RCC 7860 (cell line): ENCODE measurements at places on chromosomes 4 and X.

GRCh38 chr4:11313157-11313943 lies 115.3 kb downstream of the HS3ST1 start:
- DNase-seq = no peak

- no peak for DNase-seq
These were observed 5.1 kb downstream of the GRIPAP1 start for GRCh38 chrX:48996969-48997368.

DNA sequence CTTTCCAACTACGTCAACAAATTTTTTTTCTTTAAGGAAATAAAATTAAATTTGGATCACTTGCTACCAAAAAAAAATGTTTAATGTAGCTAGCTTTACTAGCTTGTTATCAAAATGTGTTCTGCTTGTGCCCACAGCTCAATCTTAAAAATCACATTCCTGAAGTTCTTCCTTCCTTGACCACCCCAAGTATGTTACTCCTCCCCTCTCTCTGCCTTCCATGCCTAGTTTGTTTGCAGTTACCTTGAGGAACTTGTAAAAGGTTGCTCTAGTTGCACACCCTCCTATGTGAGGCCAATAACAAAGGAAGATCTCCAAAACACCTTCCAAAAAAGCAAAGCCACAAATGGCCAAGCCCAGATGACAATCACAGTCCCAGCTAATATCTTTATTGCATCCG lies 19.6 kb upstream of the TMEM184C start:
- no peak for DNase-seq

GRCh38 chr4:80382090-80382832 lies 46.7 kb downstream of the CFAP299 start:
- DNase-seq = no peak

GRCh38 chrX:27842859-27843258 lies 35.1 kb downstream of the MAGEB10 start:
- DNase-seq = no peak

GRCh38 chrX:102345916-102346315 lies 93.9 kb downstream of the NXF2B start:
- no peak for DNase-seq

GRCh38 chr4:6298035-6298434 lies 28.4 kb downstream of the WFS1 start:
- DNase-seq = no peak

DNA sequence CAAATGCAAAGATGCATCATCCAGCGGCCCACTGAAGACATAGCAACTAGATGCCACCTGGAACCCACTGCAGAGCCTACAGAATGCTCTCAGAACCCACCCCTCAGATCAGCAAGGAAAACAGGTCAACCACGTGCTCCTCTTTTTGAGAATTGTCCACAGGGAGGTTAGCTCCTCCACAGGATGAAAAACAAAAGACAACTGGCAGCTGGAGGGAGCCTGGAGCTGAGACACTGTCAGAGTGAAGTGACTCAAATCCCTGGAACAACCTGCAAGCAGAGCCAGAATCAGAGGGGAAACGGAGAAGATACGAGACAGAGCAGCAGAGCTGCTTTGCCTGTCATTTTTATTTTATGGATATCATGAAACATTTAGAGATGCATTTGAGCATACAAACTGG lies 277.6 kb downstream of the GASK1B start:
- no peak for DNase-seq

DNA sequence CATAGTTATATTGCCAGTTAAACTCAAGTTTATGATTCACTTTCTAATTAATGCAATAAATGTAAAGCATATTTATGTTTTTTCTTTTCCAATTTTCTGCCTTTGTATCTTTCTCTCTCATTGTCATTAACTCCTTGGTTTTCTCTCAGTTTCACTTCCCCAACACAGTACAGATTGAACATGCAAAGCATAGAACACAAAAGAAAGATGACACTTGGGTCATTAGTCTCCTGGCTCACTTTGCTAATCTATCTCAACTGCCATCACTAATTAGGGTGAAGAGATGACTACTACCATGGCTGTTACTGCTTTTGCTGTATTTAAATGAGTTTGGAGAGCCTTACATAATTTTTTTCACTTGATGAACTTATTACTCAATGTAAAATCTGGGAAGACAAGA lies 12.3 kb upstream of the NAA11 start:
- DNase-seq = no peak

- DNase-seq = no peak
These were observed 15.6 kb upstream of the ART3 start for GRCh38 chr4:76058888-76059426.

GRCh38 chr4:89829470-89830138 lies 7.4 kb downstream of the SNCA start:
- DNase-seq = no peak

DNA sequence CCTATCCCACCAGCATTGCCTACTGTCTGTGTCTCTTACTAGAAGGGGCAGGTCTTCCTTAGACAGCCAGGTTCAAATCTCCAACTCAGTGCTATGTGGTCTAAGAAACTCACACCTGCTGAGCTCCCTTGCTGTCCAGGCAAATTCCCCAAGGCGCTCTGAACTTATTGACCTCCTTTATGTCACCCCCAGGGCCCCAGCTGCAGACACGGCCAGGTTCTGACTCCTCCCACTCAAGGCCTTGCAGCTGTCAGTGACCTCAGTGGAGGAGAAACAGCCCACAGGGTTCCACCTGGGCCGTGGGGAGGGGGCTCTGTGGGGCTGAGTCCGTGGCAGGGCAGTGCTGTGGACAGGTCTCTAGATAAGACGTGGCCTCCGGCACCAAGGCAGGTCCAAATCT lies 42.1 kb upstream of the PSAPL1 start:
- DNase-seq = no peak

- no peak for DNase-seq
These were observed 27.2 kb downstream of the SYTL4 start for GRCh38 chrX:100704581-100705203.

GRCh38 chr4:10639100-10639499 lies 45.5 kb downstream of the CLNK start:
- peak; percentile 36 for DNase-seq

- DNase-seq = no peak
These were observed 670.7 kb downstream of the PCDH7 start for GRCh38 chr4:31390849-31391248.

GRCh38 chrX:33909836-33910235 lies 222.3 kb downstream of the FAM47A start:
- DNase-seq = no peak

- DNase-seq = no peak
These were observed 595.6 kb upstream of the TENM3 start for GRCh38 chr4:181647396-181648147.

- no peak for DNase-seq
These were observed 48.2 kb upstream of the UXT start for GRCh38 chrX:47707031-47707780.

DNA sequence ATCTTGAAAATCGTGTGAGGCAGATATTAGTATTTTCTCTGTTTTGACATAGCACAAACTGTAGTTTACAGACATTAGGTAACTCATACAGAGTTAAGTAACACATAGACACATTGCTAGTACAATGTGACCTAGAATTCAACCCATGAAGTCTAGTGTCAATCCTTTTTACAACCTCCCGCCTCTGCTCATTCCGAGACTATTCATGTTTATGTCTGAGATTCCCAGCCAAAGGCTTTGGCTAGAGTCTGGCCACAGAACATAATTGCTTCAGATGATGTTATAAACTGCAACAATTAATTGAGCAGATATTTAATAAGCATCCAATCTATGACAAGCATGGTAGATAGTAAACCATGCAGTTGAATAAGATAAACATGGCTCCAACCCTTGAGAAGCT lies 841.0 kb downstream of the STIM2 start:
- DNase-seq = no peak

DNA sequence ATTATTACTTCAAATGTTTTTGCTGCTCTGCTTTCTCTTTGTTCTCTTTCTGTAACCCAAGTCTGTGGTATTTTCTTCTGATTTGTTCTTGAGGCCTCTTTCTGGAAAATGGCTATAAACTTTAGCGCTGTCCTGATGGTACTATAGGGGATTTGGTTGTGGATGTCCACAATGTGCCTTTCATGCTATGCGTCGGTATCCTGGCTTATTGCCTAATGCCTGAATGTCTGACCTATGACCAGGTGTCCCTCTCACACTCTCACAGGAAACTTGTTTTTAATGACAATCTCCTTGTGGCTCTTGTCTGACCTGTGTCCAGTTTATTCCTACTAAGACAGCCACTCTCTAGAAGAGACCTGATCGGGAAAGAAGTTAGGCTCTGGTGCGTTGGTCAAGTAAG lies 222.4 kb upstream of the NR3C2 start:
- no peak for DNase-seq

GRCh38 chrX:136652822-136653723 lies 5.1 kb downstream of the CD40LG start:
- DNase-seq = no peak

- DNase-seq = no peak
These were observed 321.7 kb downstream of the ANK2 start for GRCh38 chr4:113371111-113371510.

- DNase-seq = no peak
These were observed 28.7 kb downstream of the TMEM31 start for GRCh38 chrX:103739421-103739820.

DNA sequence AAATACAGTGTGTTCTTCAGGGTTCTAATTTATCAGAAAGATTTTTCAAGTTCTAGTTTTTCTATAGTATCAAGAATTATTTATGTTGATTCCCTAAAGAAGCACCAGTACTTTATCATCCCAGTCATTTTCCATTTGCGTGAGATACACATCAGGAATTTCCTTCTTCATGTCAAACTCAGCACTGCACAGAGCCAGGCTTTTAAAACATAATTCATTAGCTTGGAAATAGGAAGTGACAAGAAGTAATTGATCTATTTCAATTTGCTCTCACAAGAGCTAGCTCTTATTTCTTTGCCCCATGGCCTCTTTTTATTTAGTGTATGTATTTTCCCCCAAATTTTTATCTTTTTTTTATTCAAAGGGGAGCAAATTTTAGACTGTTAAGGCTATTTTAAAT lies 13.0 kb upstream of the SLC10A4 start:
- no peak for DNase-seq

DNA sequence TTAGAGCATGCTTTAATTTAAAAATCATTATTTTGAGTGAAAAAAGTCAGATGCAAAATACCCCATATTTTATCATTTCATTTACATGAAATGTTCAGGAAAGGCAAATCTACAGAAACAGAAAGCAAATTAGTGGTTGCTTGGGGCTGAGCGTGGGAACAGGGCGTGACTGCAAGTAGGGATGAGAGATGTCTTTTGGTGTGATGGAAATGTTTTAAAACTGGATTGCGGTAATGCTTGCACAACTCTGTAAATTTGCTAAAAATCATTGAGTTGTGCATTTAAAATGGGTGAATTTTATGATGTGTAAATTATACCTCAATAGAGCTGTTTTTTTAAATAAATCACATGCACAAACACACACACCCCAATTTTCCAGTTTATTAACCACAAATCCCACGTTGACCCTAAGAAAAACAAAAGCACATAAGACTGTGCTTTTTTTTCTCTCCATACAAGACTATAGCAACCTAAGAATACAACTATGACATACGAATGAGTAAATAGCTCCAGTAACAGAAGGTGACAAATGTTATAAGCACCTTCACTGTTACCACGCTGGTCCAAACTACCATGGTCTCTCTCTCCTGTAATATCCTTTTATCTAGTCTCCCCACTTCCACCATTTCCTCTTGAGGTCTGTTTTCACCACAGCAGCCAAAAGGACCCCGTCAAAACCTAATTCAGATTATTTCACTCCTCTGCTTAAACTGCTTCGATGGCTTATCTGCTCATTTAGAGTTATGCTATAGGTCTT lies 37.2 kb downstream of the FRMD7 start:
- no peak for DNase-seq

GRCh38 chrX:65420154-65420553 lies 114.4 kb downstream of the LAS1L start:
- no peak for DNase-seq
